IPS-NIHi11 (cell line): ENCODE measurements at places on chromosomes 16 and 17.

DNA sequence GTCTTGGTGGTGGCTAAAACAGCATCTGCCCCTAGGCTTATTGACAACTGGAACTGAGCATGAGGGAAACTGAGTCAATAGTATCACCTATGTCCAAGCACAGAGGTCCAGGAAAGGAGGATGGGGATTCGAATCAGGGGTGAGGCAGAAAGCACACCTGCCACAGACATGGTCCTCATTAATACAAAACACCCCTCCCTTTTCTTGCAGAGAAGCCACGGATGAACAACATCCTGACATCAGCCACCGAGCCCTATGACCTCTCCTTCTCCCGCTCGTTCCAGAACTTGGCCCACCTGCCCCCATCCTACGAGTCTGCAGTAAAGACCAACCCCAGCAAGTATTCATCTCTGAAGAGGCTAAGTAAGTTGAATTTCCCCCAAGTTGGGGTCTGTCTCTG is 42.7 kb upstream of the DNAH9 start:
- no peak for DNase-seq

DNA sequence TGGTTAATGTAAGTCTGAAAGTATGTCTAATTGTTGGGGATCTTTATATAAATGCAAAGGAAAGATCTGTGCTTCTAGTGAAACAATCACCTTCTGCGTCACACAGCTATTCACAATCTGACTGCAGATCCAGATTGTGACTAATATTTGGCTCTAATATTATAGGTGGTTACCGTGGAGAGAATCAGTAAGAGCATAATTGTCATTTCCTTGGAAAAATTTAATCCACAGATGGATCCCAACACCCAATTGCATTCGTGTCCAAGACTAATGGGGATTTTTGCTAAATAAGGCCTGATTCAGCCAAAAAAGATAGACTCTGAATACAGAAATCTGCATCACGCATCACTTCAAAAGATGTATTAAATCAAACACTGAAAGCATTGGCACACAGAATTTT is 2.7 kb upstream of the KCNJ2 start:
- DNase-seq: no peak

DNA sequence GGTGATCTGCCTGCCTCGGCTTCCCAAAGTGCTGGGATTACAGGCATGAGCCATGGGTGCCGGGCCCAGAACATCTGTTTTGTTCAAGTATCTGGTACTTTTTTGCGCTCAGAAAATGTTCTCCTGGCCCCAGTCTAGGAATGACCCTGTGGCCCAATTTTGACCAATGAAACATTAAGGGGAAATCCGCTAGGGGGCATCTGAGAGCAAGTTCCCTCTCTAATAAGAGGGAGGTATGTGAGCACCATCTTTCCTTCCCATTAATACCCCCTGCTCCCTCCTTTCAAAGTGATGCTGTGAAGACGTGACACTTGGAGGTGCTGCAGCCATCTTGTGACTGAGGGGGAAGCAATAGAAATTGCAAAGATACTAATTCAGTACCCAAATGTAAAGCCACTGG is 16.5 kb upstream of the CLEC3A start:
- peak; percentile 37 for DNase-seq

DNA sequence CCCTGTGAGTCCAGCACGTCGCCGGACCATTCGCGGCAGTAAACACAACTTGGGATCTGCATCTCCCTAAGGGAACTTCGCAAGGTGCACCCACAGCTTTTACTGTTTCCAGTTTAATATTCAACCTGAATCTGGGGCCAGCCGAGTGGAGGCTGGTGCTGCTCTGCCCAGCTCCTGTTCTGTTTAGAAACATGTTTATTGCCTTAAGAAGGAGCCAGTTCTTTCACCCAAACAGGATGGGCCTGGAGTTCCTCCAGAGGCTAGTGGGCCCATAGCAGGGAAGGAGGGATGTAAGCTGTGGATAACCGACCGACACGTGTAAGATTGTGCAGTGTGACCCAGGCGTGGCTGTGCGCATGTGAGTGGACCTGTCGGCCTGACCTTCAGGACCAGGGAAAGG is 17.4 kb downstream of the TBC1D24 start:
- DNase-seq: no peak

GRCh38 chr17:42548993-42549755 is 3.5 kb upstream of the HSD17B1 start:
- no peak for DNase-seq

GRCh38 chr16:12611916-12612597 is 191.6 kb downstream of the CPPED1 start:
- no peak for DNase-seq

DNA sequence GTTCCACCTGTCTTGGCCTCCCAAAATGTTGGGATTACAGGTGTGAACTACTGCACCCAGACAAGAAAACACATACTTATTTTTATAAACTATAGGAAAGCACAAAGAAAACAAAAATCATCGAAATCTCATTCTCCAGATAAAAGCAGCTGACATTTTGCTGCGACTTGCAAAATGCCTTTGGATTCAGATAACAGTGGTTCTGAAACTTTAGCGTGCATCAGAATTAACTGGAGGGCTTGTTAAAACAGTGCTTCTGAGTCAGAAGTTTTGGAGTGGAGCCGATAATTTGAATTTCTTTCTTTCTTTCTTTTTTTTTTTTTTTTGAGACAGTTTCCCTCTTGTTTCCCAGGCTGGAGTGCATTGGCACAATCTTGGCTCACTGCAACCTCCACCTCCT is 17.7 kb upstream of the GJD3 start:
- no peak for DNase-seq

DNA sequence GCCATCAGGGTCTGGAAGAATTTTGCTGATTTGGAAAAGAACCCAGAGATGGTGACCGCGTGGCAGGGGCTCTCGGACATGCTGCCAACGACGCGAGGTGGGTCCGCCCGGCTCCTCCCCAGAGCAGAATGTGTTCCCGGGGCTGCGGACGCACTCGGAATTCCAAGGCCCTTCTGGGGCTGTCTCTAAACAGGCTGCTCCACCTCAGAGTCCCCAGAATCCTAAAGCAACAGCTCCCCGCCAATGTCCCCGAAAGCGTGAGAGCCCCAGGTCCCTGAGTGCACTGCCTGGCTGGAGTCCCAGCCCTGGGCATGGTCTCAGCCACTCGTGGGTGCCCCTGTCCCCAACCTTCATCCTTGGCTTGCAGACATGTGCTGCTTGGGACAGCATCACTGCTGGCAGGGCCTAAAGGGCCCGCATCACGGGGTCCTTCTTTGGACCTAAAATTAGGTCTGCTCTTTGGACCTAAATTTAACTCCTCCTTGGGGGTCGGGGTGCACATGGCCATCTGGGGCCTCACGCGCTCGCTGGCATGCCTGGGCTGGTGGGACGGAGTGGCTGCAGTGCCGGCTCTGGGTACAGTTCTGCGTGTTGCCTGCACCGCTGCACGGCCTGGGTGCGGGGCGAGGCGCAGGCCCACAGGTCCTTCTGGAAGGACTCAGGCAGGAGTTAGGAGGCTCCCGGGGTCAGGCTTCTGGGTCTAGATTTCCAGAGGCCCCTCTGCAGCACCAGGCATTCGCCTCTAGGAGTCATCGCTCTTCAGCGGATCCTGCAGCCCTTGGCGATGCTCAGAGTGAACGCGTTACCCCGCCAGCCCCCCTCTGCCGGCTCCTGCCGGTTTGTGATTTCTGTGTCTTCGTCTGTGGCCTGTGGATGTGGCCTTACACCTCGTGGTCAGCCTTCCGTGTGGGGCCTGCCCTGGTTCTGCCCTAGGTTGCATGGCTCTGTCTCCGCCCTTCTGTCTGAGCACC is 41.9 kb upstream of the CHMP6 start:
- peak; percentile 72 for DNase-seq

- DNase-seq: no peak
Measured at GRCh38 chr16:86405319-86405718, 105.0 kb upstream of the FOXF1 start.

DNA sequence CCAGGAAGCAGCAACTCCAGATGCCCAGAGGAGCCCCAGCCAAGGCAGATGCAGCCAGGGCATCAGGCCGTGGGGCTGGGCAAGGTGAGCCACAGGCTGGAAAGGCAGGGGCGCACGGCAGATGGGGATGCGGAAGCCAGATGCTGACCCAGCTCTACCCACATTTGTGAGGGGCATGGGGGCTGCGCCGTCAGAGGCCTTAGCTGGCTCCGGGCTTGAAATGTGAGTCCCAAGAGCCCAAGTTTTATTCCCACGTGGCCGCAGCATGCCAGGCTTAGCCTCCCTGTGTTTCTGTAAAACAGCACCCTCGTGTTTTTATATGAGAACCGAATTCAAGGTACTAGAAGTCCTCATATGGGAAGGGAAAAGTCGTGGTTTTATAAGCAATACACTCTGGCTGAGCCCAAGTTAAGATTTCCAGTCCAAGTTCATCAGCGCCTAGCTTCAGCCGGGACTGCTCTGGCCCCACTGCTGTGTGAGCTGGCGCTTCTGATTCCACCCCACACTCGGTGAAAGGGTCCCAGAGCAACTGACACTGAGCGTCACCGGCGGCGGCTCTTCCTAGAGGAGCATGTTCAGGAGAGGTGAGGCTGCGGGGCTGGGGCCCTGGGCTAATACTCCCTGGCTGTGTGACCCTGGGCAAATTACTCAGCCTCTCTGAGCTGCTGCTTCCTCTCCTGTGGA is 6.7 kb upstream of the C16orf95 start:
- DNase-seq: no peak

- no peak for DNase-seq
Measured at GRCh38 chr17:9472094-9472493, 103.5 kb downstream of the STX8 start.

DNA sequence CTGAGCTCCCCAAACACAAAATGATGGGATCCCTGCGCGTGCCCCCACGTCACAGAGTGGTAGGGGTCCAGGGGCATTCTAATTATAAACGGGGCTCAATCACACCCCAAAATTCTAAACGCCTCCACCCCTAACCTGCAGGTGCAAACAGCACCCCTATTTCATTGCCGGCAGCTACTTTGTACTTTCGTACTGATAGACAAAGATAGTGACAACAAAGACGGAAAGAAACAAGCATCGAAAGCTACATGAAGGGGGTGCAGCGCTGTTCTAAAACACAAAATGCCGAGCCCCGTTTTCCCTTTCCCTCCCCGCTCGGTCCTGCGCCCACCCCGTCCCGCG is 13.9 kb downstream of the MIS12 start:
- DNase-seq: no peak

- no peak for DNase-seq
Measured at GRCh38 chr16:30901201-30902028, 5.0 kb downstream of the CTF1 start.

DNA sequence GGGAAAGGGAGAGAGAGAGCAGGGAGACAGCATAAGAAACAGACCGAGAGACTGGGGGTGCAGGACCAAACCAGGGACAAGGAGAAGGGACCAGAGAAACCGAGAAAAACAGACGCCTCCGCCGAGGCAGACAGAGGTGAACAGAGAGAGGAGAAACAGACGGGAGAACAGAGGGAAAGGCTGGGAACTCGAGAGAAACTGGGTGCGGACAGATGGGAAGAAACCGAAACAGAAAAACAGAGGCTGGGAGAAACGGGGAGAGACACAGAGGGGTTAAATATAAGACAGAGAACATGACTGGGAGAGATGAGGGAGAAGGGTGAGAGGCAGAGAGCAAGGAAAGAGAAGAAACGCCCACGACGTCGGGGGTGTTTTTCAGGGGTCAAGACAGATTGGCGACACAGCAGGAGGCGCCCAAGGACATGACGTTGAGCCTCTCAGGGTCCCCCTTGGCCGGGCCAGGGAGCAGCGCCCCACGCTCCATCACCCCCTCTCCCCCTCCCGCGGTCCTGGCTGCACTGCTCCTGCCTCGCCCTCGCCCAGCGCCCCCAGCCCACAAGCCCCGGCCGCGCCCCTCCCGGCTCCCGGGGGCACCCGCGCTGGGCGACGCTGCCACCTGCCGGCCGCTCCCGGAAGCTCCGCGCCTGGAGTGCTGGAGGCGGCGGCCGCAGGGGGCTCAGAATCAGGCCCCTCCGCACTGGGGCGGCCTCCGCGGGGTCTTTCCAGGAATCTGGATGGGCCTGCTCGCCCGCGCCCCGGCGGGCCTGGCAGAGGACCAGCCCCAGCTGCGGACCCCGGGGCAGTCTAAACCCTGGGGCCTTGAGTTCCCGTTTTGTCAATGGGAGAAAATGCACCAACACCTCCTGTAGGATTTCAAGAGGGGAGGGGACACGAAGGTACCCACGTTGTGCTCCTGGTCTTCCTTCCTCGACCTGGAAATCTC is 1.3 kb upstream of the TMEM92 start:
- DNase-seq: peak; percentile 92

DNA sequence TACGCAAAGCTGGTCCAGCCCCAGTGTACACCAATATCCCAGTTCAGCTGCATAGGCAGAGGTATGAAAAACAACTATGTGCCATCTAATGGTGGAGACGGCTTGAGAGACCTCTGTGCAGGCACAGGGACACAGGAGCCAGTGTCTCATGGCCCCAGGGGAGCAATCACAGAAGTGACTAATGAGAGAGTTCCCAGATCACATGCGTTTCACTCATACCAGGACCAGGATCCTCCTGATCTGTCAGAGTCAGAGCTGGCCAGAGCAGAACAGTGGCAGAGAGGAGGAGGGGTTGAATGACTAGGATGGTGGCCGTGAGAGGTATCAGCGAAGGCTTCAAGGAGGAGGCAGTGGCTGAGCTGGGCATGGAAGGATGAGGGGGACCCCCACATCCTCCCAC is 41.1 kb downstream of the TMEM132E start:
- DNase-seq: no peak

DNA sequence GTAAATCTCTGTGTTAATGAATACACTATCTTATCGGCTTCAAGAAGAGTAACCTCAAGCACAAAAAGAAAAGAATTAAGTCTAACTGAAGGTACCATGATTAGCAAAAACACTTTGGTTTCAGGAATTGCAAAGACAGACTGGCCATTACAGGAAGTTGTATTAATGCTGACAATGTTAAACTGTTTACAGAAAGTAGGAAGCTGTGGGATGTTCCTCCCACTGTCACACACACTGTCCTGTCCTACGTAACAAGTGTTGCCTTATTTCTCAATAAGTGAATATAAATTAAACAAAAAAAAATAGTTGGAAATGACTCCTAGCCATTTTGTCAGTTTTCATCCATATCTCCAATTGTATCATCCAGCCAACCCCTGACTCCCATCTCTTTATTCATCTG is 8.6 kb downstream of the GNA13 start:
- no peak for DNase-seq

GRCh38 chr17:9676820-9677310 is 31.5 kb downstream of the USP43 start:
- DNase-seq: no peak

GRCh38 chr17:82267575-82268379 is 5.7 kb downstream of the CSNK1D start:
- no peak for DNase-seq

GRCh38 chr17:63433746-63434591 is 12.1 kb downstream of the CYB561 start:
- no peak for DNase-seq

GRCh38 chr16:26985100-26986065 is 81.3 kb upstream of the C16orf82 start:
- DNase-seq: no peak
